ENCODE measurements at places on chromosomes 2 and 18. TPM values are rescaled to one million over a fixed set of nuclear protein-coding genes. Genes with fewer than 3 reads are reported as not detected.

DNA sequence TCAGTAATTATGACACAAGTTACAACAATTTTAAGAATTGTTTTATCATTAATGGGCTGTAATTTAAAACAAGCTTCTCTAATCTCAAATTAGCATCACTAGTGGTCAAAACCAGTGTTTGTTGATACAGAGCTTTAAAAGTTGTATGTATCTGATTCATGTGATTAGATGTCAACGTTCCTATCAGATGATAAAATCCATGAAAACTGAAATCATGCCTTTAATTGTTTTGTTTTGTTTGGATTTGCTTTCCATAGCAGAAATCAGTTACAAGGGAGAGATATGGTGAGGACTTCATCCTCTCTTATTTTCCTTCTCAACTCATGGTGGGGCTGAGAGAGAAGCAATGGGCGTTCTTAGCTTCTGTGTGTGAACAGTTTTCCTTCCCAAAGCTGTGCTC lies 469.6 kb downstream of the PID1 start:
- no peak for DNase-seq

GRCh38 chr2:50975546-50975945 lies 56.4 kb downstream of the NRXN1 start:
- no peak for DNase-seq

GRCh38 chr2:134252092-134252750 lies 1.7 kb upstream of the MGAT5 start:
- DNase-seq, result no peak

Gene GNAL
- total RNA-seq, result 1.1 TPM

- no peak for DNase-seq
These were observed 47.5 kb upstream of the RTN4 start for GRCh38 chr2:55097461-55098410.
